ENCODE measurements at places on chromosomes 7 and 10.

DNA sequence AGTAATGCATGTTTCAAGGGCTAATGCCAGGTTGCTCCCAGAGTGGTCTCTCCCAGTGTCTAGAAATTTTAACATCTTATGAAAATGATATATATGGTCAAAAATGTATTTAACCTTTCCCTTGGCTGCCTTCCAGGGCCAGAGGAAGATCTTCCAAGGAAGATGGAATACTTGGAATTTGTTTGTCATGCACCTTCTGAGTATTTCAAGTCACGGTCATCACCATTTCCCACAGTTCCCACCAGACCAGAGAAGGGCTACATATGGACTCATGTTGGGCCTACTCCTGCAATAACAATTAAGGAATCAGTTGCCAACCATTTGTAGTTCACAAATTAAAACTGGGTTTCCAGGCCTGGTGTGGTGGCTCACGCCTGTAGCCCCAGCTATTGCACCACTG is 9.0 kb downstream of the GATAD1 start:
- no peak for DNase-seq

GRCh38 chr10:58782876-58783851 is 270.5 kb downstream of the BICC1 start:
- DNase-seq: no peak

- no peak for DNase-seq
These were observed 30.8 kb downstream of the CHCHD3 start for GRCh38 chr7:133051066-133051465.

- no peak for DNase-seq
These were observed 59.0 kb downstream of the ST7 start for GRCh38 chr7:117012284-117012683.

GRCh38 chr7:49776994-49777393 is 3.6 kb downstream of the VWC2 start:
- no peak for DNase-seq

DNA sequence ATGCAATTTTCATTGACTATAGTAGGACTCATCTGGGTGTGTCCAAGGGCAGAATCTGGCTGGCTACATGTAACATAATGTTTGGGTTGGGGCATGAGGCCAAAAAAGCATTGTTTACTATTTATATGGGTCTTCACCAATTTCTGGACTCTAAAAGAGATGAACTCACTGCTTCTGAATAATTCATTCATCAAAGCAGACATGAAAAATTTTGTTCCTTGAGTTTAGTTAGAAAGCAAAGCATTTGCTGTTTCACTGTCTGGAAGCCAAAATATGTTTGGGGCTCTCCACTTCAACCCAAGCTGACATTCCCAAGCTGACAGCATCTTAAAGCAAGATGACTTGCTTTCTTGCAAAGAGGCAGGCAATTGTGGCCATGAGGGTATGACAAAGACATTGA is 670.6 kb downstream of the SUGCT start:
- no peak for DNase-seq

GRCh38 chr7:101550641-101551541 is 78.2 kb downstream of the MYL10 start:
- DNase-seq: no peak

DNA sequence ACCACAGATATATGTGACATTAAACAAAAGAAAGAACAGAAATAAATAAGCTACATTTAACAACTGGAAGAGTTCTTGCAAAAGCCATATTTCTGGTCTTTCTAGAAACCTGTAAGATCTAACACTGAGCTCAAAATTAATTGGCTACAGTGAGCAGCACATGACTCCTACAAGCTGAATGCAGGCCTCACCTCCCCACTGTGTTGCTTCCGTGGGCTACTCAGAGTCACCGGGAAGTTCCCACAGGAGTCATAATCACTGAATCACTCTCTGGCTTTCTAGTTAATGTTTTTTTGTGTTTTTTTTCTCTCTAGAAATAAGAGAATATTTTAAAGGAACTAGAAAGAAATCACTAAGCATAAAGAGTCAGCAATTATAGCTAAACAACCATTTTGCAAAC is 10.2 kb upstream of the MRPS24 start:
- no peak for DNase-seq

DNA sequence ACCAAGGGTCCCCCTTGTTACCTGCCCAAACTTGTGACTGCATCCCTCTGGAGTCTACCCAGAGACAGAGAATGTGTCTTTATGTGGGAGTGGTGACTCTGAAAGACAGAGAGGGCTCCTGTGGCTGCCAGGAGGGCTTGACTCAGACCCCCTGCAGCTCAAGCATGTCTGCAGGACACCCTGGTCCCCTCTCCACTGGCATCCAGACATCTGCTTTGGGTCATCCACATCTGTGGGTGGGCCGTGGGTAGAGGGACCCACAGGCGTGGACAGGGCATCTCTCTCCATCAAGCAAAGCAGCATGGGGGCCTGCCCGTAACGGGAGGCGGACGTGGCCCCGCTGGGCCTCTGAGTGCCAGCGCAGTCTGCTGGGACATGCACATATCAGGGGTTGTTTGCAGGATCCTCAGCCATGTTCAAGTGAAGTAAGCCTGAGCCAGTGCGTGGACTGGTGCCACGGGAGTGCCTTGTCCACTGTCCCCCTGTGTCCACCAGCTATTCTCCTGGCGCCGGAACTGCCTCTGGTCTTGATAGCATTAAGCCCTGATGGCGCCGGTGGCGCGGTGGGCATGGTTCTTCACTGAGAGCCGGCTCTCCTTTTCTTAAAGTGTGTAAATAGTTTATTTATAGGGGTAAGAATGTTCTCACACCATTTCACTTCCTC is 19.4 kb upstream of the SH2D4B start:
- no peak for DNase-seq

DNA sequence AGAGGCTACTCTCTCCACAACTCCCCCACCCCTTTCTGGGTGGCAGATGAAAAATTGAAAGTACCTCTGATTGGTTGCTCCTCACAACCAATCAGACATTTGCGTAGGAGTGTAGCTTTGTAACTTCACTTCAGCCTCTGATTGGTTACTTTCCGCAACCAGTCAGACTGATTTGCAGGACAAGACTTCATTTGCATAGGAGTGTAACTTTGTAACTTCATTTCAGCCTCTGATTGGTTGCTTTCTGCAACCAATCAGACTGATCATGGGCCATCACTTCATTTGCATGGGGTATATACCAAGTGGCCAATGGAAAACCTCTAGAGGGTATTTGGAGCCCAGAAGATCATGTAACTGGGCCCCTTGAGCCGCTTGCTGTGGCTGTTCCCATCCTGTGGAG is 25.6 kb downstream of the CDNF start:
- DNase-seq: no peak

GRCh38 chr10:52703898-52704297 is 68.7 kb downstream of the MBL2 start:
- no peak for DNase-seq

- DNase-seq: no peak
These were observed 10.1 kb downstream of the CHN2 start for GRCh38 chr7:29204491-29205272.

DNA sequence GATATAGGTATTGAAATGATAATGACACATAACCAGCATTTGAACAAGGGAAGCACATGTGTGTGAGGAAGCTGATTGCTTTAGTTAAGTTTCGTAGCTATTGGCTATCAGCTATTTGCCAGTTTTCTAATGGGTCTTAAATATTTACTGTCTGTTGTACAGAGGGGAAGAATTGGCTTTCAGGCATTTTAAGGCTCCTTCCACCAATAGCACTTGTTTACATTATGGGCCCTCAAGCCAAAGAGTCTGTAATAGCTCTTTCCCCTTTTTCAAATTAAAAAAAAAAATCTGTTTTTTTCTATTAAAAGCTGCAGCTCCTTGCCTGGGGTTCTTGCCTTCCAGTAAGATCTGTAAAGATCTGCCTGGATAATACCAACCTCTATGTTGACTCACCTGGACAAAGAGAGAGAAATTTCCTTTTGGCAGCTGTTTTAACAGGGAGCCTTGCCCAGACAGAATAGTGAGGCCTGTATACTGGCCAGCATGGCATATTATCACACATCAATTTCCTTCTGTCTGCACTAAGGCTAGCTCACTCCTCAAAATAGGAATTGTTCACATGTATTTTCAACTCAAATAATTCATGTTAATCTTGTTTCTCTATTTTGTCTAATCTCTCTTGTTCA is 104.7 kb upstream of the LRGUK start:
- no peak for DNase-seq

- no peak for DNase-seq
These were observed 45.7 kb upstream of the GJD4 start for GRCh38 chr10:35559416-35559815.

DNA sequence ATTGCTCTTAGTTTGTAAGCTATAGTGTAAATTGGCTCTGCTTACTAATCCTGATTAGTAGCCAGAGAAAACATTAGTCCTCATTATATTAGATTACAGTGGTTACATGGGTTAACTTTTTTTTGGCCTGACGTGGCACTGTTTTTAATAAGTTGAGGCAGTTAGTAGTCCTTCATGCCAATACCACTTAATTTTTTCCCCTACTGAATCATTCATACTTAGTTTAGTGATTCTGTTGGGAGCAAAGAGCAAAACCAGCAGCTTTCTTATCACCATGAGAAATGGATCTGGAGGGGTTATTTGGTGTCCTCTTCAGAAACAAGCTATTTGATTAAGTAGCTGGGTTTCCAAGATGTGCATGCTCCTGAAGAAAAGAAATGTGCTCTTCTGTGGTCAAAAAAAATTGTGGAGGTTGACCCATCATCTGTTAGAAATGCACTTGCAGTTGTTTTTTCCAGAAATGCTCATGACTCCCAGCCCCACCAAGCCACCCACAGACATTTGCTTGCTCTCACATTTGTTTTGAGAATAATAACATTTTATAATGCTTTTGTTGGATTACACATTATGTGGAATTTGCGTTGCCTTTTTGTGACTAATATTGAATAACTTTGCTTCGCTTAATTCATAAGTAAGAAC is 258.5 kb downstream of the HDAC9 start:
- DNase-seq: no peak

- no peak for DNase-seq
These were observed 7.2 kb downstream of the VAX1 start for GRCh38 chr10:117130862-117131375.

GRCh38 chr10:22736134-22736533 is 21.8 kb upstream of the PIP4K2A start:
- DNase-seq: no peak

DNA sequence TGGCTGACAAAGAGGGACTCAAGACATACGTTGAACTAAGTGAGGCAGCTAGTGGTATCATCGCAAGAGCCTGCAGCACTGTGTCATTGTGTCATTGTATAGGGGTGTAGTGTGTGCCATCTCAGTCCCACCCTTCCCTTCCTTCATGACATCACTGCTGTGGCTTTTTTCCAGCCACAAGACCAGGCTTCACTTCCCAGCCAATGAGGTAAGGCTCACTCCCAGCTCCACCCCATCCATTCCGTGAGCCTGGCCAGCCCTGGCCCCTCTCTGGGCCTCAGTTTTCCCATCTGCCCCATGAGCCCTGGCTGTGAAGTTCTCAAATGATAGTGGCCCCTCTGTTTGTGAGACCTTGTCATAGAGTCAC is 134.3 kb upstream of the ZMIZ1 start:
- DNase-seq: no peak

GRCh38 chr7:55977831-55978230 is 13.4 kb downstream of the NIPSNAP2 start:
- no peak for DNase-seq

DNA sequence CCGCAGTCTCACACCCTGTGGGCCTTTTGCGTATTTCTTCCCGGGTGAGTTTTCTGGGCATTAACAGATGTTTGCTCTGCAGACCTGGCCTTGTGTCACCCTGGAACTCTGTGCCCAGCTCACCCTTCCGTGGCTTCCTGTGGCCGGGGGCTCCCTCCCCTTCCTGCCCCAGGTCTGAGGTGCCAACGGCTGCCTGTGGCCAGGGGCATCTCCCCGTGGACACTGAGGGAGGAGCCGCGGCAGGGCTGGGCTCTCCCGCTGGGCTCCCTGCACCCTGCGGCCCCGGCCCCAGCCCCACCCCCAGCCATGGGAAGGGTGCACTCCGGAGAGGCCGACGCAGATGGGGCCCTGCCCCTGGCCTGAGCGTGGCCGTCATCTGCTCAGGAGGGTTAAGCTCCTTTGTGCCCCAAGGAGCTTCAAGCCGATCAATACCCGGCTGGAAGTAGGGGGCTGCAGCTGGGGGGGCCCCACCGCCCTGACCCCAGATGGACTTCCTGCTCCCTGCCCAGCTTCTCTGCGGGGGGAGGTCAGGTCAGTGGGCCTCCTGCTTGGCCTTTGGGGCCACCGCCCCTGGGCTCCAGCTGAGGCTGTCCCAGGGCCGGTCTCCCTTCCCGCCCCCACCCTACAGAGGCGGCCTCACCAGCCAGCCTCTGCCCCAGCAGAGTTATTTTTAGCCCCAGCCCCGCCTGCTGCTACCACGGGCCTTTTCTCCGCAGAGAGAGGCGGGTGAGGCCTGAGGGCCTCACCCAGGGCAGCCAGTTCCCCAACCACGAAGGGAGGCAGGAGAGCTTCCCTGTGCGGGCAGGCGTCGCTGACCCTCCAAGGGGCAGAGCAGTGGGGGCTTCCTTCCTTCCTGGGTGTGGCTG is 24.2 kb downstream of the PWWP2B start:
- no peak for DNase-seq

DNA sequence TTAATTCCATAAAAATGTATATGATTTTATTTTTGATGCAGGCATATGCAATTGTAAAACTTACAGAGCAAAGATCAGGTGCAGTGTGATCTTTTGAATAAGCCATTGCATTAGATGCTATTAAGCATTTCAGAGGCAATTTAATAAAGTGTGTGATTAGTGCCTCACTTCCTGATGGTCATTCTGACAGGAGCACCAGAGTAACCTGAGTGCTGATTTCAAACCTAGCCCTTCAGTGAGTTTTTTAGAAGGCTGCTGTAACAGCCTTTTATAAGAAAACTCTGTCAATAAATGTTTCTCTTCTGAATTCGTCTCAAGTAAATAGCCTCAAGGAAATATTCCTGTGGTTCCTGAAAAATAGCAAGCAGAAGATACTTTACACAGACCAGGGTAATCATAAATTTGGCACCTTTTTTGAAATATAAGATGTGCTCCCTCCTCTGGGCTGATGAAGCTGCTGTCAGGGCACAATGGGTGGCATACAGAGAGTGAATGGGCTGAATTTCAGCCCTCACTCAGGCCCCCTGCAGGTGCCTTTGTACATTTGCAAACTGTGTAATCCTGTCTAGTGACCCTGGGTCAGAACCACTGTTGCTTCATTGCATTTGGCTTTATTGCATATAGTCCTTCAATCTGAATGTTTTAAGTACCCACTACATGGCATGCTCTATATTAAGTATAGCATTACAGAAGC is 193.7 kb upstream of the CSTF2T start:
- DNase-seq: no peak
